Activated CD8-positive, alpha-beta memory T cell treated with anti-CD3 and anti-CD28 coated beads, Interleukin-2, amount 50 U/mL, for 4 hours (primary cell): ENCODE measurements at places on chromosomes 5 and 9.

DNA sequence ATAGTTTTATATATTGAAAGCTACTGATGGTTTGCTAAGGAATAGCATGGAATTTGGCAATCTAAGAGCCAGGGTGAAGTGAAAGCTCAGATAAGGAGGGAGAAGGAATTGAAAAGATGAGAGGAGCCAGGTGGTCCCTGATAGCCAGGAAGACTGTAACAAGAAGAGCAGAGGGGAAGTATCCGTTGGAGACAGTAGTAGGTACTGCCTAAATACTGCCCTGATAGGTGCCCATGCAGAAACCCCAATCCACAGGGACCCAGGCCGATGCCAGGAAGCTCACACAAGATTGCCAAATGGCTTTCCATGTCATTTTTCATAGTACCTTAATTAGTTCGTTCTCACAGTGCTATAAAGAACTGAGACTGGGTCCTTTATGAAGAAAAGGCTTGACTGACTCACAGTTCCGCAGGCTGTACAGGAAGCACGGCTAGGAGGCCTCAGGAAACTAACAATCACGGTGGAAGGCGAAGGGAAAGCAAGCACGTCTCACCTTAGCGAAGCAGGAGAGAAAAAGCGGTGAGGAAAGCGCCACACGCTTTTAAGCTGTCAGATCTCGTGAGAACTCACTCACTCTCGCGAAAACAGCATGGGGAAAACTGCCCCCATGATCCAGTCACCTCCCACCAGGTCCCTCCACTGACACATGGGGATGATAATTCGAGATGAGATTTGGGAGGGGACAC lies 13.0 kb downstream of the ACTL7B start:
- no peak for DNase-seq

GRCh38 chr5:130112246-130112645 lies 208.0 kb downstream of the CHSY3 start:
- DNase-seq: no peak

DNA sequence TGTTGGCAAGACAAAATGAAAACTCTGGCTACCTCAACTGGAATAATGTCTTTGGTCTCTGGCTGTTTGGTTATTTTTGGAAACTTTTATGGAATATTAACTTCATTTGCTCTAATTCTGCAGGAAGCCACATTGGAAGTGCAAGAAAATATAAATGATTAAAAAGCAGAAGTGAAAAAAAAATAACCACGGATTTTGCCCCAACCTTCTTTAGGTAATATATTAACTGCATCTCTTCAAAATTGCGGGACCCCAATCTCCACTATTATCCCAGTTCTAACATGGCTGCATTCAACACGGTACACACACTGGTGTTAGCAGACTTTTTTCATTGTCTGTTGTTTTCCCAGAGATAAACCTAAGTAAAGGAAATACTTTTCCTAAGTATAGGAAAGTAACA lies 23.0 kb downstream of the GLIS3 start:
- no peak for DNase-seq

DNA sequence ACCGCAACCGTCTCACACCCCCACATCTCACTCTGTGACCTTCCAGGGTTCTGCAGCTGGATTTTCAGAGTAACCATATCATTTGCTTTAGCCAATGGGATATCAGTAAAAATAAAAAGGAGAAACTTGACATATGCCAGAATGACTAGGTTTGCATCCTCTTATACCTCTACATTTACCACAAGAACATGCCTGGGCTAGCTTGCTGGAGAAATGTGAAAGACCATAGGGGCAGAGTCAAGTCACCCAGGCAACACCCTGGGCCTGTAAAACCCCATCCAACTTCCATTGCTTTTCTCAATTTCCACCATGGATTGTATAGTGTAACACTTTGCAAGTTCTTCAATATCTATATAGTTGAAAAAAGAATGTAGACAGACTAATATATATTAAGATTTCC lies 731.1 kb downstream of the PTPRD start:
- no peak for DNase-seq

GRCh38 chr9:135344523-135344901 lies 135.1 kb upstream of the PPP1R26 start:
- DNase-seq: peak; percentile 10

GRCh38 chr9:6552033-6552432 lies 93.5 kb downstream of the GLDC start:
- no peak for DNase-seq

- no peak for DNase-seq
Observed at GRCh38 chr9:109092051-109092580, 27.6 kb downstream of the TMEM245 start.

- no peak for DNase-seq
Observed at GRCh38 chr9:98958271-98958984, 14.7 kb downstream of the COL15A1 start.

GRCh38 chr9:71624728-71625127 lies 143.6 kb downstream of the CEMIP2 start:
- no peak for DNase-seq

GRCh38 chr9:131530546-131530919 lies 530 bp downstream of the UCK1 start:
- no peak for DNase-seq

DNA sequence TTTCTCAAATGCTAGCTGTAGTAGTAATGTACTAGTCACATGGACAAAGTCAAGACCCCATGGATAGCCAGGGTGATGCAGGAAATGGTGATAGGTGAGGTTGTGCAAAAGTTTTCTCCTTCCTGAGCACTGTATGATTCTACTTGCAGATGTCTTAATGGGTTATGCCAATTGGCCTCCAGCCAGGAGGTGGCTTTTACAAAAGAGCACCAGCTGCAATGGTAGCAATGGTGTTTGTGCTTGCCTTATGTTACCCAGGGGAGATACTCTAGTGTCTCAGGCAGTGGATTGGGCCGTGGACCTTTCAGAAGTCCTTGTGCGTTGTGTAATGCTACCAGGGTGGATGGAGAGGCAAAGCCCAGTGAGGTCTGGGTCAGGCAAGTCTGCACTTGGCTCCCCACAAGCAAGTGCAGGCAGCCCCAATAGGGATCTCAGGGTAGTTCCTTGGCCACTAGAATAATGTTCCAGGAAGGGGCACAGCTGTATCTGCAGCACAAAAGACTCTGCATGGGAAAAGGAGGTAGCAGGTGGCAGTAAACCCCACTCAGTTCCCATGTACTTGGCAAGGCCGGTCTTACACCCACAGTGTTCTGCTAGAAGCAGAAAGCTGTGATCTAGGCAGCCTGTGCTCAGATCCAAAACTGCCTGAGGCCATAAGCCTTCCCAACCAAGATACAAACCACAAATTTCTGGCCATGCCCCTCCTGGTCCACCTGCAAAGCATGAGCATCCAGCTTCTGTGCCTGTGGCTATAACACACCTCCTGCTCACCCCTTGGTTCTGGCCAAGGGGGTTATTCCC lies 46.4 kb upstream of the EDIL3 start:
- no peak for DNase-seq

DNA sequence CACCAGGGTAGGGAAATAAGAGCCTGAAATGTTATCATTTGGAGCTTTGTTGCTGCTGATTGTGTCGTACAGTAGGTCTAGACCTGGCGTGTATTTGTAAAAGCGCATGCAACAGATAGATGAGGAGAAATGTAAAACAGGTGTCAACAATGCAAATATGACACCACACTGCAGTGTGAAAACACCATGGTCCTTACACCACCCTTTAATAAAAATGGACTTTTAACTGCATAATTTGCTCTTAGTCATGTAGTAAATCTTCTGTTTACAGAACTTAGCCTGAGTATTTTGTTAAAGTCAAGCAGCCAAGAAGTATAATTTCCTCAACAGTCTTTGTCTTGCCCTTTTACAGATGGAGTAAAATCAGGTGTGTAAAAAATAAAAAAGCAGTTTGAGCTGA lies 13.9 kb downstream of the PCBD2 start:
- DNase-seq: no peak

GRCh38 chr5:143258559-143259253 lies 144.8 kb downstream of the NR3C1 start:
- DNase-seq: no peak

- DNase-seq: no peak
Observed at GRCh38 chr5:53481159-53481886, 894 bp downstream of the FST start.

GRCh38 chr5:97266576-97266975 lies 83.5 kb upstream of the RIOK2 start:
- DNase-seq: no peak

GRCh38 chr9:19939734-19940278 lies 151.0 kb upstream of the SLC24A2 start:
- no peak for DNase-seq

DNA sequence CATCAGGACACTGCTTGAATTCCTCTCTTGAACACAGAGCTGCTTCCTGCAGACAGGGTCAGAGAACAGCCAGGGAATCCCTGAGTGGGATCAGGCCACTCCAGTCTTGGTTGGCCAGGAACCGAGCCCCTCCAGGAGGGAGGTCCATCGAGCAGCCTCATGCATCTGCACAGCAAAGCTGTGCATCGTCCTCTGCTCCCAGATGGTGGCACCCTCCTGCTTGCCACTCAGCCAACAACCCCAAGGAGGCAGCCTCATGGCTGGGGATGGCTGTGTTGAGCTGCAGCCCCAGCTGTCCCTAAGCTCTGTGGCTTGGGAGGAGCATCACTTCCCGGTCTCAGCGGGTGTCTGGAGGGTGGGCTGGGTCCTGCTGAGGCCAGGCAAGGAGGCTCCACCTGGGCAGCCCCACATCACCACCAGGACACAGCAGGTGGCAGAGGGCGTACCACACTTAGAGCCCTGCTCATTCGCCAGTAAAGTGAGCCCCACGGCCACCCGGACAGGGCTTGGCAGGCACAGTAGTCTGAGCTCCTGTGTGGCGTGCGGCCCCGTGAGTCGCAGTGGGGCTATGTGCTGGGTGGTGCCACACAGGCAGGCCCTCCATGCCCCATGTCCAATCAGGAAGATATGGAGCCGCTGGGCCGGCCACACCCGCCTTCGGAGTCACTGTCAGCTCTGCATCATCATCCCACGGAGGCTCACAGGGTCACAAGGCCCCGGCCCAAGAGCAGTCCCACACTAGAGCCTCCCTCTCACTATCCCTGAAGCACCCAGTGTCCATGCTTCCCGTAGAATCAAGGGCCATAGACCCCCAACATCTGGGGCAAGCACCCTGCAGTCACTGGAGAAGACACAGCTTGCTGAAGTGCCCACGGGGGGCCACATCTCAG lies 11.9 kb downstream of the LPCAT1 start:
- DNase-seq: no peak

DNA sequence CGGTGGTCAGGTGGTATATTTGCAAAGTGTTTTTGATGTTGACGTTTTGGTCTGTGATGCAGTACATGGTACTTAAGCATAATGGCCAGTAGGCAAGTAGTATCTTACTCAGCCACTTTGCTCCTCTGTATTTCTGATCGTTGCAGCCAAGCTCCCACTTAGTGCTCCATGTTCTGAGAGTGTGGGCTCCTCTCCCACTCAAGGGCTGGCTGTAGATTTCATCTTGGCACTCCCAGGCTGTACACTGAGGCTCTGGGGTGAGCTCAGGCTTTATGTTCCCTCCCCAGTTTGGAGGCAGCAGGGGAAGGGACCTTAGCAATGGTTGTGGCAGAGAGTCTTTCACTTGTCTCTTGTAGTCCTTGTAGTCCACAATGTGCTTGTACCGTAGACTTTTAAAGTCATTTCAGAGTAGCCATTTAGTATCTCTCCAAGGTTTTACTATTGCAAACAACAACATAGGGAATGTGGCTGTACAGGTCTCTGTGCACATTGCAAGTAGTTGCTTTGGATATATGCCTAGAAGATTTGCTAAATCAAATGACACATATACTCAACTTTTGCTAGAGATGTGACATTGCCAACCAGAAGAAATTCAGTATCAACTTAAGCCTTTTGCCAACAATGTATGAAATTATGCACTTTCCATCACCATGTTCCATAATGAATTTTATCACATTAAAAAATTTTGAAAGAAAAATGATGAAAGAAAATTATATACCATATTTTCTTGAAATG lies 304.3 kb upstream of the CTNND2 start:
- DNase-seq: no peak

DNA sequence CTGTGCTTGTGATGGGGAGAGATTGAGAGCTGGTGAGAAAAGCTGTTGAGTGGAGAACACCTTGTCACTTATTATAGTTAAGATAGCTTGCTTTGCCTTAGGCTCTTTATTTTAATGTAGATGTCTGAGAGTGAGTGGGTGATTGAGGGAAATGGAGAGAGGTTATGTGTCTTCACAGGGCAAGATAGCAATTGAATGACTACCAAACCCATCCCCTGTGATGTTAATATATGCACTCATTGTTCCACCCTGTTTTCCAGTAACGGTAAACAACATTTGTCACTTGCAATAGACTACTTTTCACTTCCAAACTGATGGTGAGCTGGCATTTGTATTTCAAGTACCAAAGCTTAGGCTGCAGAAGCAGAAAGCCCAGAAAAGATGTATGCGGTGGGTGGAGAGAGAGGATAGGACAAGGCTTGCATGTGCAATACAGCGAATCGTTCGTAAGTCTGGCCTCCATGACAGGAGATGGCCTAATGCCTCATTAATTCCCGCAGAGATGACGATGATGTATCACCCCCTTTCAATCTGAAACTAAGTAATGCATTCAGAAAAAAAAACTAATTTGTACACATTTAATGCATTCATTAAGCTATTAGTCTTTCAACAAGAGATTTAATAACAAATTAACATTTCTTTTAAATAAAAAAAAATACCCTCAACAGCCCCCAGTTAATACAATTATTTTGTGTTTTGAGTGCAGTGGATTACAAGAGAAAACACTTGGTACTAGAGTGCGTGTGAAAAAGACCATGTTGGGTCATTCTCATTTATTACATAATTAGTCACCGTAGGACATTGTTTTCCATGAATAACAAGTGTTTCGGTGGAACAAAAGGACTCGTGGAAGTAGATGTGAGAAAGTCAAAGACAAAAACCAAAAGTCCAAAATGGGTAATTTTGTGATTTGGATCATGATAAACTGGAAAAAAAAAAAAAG lies 699.0 kb downstream of the BRINP1 start:
- no peak for DNase-seq

DNA sequence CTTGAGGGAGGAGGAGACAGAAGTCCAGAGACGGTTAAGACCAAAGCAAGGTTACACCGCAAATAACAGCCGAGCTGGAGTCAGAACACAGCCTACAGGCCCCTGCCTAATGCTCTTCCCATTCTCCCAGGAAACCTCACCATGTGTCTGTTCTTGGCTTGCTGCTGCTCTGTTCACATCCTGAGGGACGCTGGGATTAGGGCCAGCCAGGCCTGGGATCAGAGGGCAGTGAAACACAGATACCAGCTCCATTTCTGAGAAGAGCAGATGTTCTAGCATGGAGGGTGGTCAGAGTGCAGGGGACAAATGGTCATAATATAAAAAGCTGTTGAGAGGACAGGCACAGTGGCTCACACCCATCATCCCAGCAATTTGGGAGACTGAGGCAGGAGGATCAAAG lies 124.8 kb upstream of the LARP1 start:
- no peak for DNase-seq

- no peak for DNase-seq
Observed at GRCh38 chr5:167071981-167072610, 1219.3 kb upstream of the WWC1 start.
